Stimulated activated CD8-positive, alpha-beta memory T cell treated with anti-CD3 and anti-CD28 coated beads, Interleukin-15, amount 100 ng/mL, for 48 hours (primary cell): ENCODE measurements at places on chromosomes 16 and 17.

DNA sequence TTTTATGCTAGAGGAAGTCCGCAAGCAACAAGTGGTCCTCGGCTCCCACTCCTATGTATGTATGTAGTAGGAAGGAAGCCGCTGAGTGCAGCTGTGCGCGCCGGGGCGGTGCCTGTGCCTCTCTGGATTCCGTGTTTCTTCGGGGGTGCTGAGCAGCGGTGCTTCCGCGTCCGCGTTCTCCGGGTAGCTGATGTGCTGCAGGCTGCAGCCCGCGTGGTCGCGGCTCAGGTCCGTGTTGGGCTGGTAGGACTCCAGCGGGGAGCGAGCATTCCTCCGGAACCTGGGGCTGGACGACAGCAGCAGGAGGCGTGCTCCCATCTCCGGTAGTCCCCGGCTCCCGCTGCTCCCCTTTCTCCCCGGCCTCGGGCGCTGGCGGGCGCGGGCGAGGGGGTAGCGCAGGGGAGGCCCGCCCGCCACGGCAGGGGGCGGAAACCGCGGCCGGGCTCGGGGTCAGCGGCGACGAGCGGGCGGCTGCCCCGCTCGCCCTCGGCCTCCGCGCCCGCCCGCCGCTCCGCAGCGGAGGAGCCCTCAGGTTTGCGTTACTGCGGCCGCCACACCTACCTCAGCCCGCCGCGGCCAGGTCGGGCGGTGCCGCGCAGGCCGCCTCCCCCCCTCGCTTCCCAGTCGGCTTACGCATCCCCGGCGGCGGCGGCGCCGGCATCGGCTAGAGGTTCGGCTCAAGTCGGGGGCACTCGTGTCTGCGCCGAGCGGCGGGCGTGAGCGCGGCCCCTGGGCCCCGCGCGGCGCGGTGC lies 487 bp downstream of the C17orf67 start:
- peak; percentile 47 for DNase-seq

GRCh38 chr16:1487395-1488053 lies 1.2 kb downstream of the PTX4 start:
- no peak for DNase-seq

- no peak for DNase-seq
Measured at GRCh38 chr16:11389631-11390565, 44.6 kb downstream of the RMI2 start.

DNA sequence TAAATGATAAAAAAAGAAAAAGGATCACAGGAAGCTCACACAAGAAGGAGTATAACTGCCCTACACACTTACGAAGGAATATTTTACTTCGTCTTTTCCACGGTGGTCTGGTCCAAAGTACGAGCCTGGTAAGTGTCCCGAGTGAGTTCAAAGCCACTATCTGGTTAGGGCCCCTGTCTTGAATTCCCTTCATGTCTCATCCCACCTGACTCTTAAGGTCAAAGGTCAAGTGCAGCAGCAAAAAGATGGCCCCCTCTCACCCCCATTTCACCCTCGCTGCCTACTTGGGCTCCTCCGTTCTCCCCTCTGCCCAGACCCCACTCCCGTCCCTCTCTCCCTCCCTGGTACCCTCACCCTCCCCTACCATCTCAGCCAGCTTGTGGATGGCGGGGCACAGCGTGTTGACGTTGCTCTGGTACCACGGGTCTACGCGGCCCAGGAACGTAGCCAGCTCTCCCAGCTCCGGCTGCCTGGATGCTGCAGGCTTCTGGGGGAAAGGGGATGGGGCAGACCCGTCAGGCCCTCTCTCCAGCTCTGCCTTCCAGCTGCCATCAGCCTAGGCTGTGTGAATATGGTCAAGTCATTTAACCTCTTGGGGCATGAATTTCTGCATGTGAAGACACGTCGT lies 27.8 kb upstream of the MFSD6L start:
- DNase-seq = no peak

- no peak for DNase-seq
Measured at GRCh38 chr17:78634154-78634553, 57.0 kb upstream of the DNAH17 start.

GRCh38 chr16:30010844-30011713 lies at the start of gene DOC2A:
DOC2A (minus strand) TSS chr16:30011027; CDS start chr16:30010222, 805 bp downstream.
- no peak for DNase-seq

GRCh38 chr17:30084788-30085187 lies 31.8 kb upstream of the NSRP1 start:
- no peak for DNase-seq

DNA sequence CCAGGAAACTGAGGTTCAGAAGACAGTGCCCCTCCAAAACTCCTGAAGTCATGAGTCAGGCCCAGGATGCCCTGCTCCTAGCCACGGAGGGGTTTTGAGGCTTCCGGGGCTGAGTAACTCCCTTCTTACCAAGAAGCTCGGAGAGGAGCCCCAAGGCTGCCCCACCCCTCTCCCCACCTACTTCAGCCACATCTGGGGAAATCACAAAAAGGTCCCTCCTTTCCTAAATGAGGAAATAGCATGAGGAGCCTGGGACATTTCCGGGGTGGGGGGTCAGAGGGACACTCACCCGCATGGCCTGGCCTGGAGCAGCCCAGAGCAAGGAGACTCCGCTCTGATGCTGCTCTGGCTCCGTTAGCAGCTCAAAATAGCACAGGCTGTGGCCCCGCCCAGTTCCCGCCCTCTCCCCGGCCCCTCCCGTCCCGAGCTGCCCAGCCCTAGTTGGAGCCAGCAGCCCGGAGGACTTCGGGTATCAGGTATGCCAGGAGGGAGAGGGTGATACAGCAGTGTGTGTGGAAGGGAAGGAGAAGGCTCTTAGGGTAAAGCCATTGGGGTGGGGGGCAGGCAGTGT lies 40.1 kb downstream of the MYO18A start:
- peak; percentile 87 for DNase-seq

GRCh38 chr17:76265624-76266243 lies 586 bp downstream of the UBALD2 start:
- DNase-seq = peak; percentile 44

DNA sequence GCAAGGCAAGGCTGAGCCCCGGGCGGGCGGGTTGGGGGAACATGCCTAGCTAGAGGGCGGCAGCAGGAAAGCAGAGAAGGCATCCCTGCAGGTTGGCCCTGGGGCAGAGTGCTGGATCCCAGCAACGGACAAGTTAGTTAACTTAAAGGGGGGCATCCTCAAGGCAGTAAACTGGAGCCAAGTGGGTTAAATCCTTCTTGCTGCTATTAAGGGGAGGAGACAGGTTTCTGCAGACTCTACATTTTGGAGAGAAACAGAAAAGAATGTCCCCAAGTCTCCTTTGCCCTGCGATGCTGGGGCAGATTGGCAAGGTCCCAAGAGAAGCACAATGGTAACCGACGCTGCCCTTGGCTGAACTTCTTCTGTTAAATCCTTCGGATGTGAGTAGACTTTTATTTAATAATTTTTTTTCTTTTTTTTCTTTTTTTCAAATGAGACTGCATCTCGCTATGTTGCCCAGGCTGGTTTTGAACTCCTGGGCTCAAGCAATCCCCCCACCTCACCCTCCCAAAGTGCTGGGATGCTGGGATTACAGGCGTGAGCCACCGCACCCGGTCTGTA lies 14.0 kb downstream of the ATP5PD start:
- DNase-seq = no peak

DNA sequence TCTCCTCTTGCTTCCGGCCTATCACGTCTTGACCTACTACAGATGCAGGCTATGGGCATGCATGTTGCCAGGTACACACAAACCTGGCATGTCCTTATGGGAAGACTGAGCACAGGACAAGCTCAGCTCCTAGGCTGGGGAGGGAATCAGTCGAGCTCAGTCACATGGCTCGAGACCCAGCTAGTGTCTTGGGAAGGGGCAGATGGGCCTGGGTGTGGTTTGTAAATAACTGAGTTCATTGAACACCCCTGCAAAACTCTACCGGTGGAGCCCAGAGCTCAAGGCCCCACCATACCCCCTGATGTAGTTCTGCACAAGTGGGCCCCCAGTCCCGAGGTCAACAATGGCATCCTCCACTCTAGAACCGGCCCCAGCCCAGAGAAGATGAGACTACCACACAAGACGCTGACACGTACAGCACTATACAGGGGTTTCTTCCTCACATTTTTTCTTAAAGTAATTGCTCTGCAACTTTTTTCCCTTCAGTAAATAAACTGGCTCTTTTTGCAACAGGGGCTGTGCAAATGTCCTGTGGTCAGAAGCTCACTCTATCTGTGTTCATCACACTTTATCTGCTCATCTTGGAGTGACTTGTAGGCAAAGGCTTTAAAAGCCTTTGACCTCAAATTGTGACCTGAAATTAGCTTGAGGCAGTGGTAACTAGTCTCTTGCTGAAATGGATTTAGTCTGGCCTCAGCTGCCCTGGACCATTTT lies 22.9 kb downstream of the ZNHIT3 start:
- DNase-seq = no peak

DNA sequence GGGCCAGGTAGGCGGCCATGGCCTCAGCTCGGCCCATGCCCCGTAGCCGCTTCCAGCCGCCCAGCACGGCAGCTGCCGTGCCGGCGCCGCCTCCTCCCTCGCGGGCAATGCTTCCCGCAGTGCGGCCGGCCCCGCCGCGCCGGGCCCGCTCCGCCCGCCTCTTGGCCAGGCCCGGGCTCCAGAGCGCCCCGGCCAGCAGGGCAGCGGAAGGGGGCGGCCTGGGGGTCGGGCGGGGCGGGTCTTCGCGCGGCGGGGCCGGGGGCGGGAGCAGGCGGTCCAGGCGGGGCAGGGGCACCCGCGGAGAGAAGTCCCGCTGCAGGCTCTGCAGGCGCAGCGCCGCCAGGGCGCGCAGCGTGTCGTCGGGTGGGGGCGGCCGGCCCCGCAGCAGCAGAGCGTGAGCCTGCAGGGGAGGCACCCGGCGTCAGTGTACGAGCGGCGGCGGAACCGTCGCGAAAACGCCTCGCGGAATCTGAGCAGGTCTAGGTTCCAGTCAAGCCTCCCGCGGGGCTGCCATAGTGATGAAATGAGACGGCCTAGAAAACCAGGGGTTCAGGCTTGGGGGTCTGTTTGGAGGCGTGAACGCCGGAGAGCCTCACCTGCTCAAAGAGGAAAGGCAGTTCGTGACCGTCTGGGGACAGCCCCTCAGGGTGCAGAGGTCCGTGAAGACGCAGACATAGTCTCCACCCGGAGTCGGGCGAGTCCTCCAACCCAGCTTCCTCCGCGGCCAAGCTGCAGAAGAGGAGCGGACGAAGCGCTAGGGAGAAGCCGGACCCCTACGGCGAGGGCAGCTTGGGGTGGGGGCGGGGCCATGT lies 6.6 kb downstream of the PLEKHH3 start:
- DNase-seq = no peak

GRCh38 chr16:57611181-57611580 lies 17.2 kb upstream of the ADGRG1 start:
- DNase-seq = no peak

DNA sequence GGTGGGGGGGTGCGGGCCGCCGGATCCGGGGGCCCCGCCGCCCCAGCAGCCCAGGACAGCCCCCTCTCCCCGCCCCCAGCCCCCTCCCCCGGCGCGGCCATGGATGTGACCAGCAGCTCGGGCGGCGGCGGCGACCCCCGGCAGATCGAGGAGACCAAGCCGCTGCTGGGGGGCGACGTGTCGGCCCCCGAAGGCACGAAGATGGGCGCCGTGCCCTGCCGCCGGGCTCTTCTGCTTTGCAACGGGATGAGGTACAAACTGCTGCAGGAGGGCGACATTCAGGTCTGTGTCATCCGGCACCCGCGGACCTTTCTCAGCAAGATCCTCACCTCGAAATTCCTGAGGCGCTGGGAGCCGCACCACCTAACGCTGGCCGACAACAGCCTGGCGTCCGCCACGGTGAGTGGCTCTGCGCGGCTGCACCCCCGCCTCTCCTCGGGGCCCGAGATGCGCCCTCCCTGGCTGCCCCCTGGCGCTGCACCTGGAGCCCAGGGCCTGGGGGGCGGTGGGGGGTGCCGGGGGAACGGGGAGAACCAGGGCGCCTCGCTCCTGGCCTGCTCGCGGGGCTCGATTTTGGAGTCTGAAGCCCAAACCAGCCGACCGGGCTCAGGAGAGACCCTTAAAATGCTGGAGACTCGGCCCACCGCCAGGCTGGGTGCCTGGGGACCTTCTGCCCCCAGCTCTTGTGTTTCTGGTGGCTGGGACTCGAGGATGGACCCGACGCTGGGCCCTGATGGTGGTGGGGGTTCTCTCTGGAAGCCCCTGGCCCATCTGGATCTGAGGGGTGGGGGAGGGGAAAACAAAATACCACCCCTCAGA lies 744 bp downstream of the CMIP start:
- DNase-seq = no peak

- no peak for DNase-seq
Measured at GRCh38 chr17:83186226-83186625, 106.8 kb downstream of the METRNL start.

DNA sequence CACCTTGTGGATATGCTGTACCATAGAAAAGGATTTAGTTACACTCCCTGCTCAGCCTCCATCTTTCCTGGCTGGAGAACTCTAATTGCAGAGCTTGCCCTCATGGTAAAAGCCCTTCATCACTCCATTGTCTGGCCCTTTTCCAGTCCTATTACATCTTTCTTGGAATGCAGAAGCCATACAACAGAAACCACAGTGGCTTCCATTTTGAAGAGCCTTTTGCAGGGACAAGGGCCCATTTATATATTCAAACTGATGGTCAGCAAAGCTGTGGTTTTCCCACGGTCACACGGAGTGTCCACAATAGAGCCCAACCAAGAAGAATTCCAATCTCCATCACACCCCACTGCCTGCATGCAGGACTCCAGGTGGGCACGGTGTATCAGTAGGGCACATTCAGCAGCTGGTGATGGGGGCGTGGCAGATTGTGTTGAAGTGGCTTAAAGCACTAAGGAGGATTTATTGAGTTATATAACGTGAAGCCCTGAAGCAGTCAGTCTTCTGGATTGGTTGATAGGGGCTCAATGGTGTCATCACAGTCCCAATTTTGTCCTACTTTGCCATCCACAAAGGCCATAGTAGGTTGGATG lies 20.3 kb downstream of the COPRS start:
- no peak for DNase-seq

- DNase-seq = no peak
Measured at GRCh38 chr17:82835766-82836512, 3.9 kb downstream of the ZNF750 start.

- DNase-seq = no peak
Measured at GRCh38 chr16:89507214-89507833, 879 bp upstream of the SPG7 start.

DNA sequence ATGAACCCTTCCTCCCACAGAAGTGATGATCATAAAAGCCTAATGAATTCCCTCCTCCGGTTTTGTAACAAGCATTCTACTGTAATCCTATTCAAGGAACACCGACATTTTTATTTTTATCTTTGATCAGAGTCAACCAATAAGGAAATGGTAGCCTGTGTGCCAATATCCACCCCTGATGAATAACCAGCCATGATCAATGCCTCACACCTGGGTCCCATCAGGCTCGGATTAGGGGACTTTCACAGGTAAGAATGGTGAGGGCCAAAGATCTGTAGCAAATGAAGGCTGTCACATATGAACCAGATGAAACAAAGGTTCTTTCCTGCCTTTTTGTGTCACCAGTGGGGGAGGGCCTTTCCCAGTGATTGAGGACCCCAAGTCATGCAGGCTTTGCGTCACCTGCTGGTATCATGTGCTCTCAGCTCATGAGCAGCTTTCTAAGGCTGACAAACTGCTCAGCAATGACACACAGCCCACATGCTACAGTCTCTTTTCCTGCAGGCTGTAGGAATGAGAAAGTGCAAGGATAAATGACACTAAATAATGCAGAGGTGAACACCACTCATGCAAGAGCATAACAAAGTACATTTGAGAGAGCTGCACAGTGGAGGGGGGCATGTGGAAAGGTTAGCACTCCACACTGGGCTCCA lies 34.9 kb downstream of the TOM1L2 start:
- no peak for DNase-seq
